ENCODE measurements at places on chromosomes 12 and 14. TPM values are rescaled to one million over a fixed set of nuclear protein-coding genes. Genes with fewer than 3 reads are reported as not detected.

The SERPINA5 gene
- 0.53 TPM for total RNA-seq

The GSG1 gene
- not detected for total RNA-seq

The CLEC7A gene
- 3.1 TPM for total RNA-seq

The BEST3 gene
- total RNA-seq: not detected

The ASCL1 gene
- total RNA-seq: not detected

The SLCO1C1 gene
- 2.4 TPM for total RNA-seq

The SYT10 gene
- total RNA-seq: 0.34 TPM

The PLCZ1 gene
- not detected for total RNA-seq

The SCARB1 gene
- total RNA-seq: 23.0 TPM

The SOAT2 gene
- not detected for total RNA-seq

The TMEM132C gene
- 0.23 TPM for total RNA-seq

The RILPL2 gene
- 0.72 TPM for total RNA-seq

The KCNC2 gene
- total RNA-seq: not detected

The HHIPL1 gene
- total RNA-seq: 3.2 TPM

The RERG gene
- total RNA-seq: 1.4 TPM

The AVPR1A gene
- 0.32 TPM for total RNA-seq

The TMTC2 gene
- total RNA-seq: 13.3 TPM

The AQP2 gene
- not detected for total RNA-seq

The ASB2 gene
- 89.1 TPM for total RNA-seq

The RHEBL1 gene
- total RNA-seq: 0.58 TPM

The MSRB3 gene
- total RNA-seq: 8.1 TPM

The TAS2R9 gene
- total RNA-seq: not detected

The KCNH5 gene
- total RNA-seq: not detected

The ELK3 gene
- 7.6 TPM for total RNA-seq

Data from mucosa of descending colon (tissue), 3 donors.